ENCODE measurements at places on chromosomes 2 and 18.

GRCh38 chr2:70190418-70191243, at the start of gene C2orf42:
Gene C2orf42, minus strand, starts transcription at chr2:70191019. Its CDS starts 9,034 bp downstream, at chr2:70181985.
- DNase-seq: peak; percentile 93

GRCh38 chr2:204023088-204023487, 86.5 kb downstream of the ICOS start:
- no peak for DNase-seq

GRCh38 chr2:16475986-16476567, 189.6 kb downstream of the CYRIA start:
- no peak for DNase-seq

DNA sequence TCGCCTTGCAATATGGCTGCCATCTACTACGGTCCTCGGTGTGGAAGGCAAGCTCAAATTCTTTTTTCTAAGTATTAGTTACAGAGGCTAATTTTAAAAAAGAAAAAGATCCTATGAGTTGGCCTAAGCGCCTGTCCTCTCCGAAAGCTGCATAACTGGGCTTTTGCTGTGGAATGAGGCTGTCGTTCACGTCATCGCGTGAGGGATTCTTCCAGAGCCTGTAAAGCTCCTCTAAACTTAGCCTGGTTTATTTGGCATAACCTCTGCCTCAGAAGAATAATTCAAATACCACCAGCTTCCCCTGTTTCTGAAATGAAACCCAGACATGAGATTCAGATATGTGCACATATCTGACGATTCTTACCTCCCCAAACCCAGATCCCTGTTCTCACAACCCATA, 187.4 kb downstream of the DNER start:
- DNase-seq: no peak

Measured in activated CD4-positive, alpha-beta T cell treated with anti-CD3 and anti-CD28 coated beads, Interleukin-2, amount 50 U/mL, for 1 hour (primary cell).